Forelimb muscle (tissue), 1 donor: ENCODE measurements at places on chromosomes 2 and 18.
A peak's percentile ranks its signal among the peaks of the same experiment; 100 is the strongest.

GRCh38 chr2:3730646-3731045 lies 27.3 kb downstream of the DCDC2C start:
- DNase-seq: no peak

- no peak for DNase-seq
Measured at GRCh38 chr2:1766851-1767811, 22.8 kb upstream of the PXDN start.

DNA sequence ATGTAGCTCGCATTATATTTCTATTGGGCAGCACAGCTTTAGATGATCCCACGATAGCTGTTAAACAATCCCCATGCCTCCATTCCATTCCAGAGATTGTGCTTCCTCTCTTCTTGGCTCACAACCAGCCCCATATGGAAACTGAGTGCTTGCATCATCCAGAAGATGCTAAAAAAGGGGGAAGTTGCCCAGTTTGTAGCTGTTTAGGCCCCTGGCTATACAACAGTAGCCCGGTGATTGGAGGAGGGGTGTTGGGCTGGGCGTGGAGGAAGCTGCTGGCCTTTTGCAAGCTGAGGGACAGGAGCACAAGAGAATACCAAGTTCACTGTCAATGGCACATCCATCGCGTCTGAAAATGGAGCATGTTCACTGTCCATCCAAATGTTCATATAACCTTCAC lies 360.2 kb downstream of the ALK start:
- DNase-seq: peak; percentile 6

- no peak for DNase-seq
Measured at GRCh38 chr2:235693279-235693678, 199.4 kb downstream of the AGAP1 start.

DNA sequence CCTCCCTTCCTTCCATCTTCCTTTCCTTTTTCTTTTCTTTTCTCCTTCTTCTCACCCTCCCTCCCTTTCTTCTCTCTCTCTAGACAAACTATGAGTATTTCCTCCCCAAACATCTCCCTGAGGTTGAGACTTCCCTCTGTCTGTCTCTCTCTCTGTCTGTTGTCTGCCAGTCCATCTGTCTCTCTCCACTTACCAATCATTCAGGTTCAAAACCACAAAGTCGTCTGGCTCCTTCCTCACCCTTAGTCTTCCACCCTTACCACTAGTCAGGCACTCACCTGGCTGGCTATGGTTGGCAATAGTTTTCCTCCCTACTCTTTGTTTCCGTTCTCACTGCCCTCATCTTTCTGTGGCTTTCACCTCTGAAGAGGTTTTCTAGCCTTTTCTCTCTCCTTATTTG lies 12.9 kb downstream of the CCL20 start:
- DNase-seq: no peak

DNA sequence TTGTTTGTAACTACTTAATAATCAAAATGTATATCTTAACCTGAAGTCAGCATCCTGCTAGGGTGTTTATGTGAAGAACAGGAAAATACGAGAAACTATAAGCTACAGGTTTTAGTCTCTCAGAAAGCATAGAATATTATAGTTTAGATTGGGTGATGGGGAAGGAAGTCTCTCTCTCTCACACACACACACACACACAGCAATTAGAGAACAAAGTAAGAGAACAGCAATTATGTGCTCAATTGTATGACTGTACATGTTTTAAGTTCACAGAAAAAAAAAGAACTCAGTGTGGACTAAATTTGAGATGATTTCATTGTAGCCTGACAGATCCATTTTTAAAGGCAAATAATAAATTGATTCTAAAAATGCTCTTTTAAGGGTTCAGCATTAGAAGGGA lies 94.3 kb upstream of the ZNF516 start:
- no peak for DNase-seq

DNA sequence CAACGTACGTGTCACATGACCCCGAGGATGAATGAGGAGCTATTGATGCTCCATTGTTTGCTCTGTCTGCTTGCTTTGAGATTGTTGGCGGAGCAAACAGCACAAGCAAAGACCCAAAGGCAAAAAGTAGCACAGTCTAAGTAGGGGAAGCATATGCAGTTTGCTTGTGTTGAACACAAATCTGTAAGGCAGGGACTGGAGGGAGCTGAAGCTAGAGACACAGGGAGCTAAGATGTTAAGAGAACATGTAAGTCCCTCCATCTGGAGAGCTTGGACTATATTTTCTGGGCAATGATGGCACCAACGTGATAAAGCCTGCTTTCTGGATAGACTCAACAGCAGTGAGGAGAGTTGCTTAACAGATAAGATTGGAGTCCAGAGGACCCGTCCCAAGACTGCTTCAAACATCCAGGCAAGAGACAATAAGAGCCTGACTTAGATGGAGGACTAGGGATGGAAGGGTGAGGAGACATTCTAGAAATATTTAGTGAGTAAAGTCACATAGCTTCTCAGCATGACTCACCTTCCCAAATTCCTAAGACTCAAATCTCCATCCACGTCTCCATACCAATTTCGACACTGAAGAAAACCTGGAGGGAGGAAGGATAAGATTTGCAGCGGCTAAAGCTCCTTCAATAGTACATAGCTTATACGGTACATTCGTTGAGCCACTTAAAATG lies 88.1 kb upstream of the KLF7 start:
- no peak for DNase-seq
